Tibial nerve (tissue), 4 donors: ENCODE measurements at places on chromosomes 11 and 22.

DNA sequence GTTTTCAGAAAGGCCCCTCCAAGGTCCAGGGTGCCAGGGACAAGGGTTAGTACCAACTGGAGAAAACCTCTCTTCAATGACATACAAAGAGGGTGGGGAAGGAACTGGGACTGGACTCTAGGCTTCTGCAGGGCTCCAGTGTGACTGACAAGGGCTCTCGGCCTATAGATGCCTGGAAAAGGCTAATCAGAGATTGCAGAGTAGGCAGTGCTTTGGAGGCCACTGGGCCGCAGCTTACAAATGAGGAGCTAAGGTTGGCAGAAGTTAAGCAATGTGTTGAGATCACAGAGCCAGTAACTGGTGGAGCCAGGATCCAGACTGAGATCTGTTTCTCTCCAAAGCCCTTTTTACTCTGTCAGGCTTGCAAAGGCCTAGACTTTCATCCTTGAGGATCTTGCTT, 7.4 kb upstream of the DGKZ start:
- DNase-seq: no peak

DNA sequence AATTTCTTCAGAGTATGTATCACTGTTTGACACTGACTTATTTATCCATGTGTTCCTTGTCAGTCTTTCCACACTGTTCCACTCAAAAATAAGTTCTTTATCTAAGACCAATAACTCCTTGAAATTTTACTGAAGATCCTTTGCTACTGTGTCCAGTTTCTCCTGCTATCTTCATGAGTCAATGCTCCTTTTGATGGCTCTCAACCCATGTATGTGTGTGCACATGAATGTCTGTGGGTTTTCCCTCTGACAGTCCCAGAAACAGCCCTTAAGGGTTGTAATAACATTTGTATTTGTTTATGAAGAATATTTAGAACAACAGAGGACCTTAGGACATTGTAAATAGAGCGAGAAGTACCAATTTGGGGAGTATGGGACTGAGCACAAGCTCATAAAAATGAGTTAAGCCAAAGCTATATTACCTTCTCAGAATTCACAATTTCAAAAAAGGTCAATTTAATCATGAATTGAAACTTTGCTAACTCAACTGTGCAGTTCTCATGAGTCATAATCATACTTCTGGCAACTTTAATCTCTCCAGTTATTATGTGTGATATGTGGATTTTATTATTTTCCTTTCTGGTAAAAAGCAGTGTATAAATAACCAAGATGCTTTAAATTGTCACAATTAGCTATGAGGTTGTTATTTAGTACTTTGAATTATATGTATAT, 533.6 kb downstream of the CNTN5 start:
- DNase-seq: no peak

DNA sequence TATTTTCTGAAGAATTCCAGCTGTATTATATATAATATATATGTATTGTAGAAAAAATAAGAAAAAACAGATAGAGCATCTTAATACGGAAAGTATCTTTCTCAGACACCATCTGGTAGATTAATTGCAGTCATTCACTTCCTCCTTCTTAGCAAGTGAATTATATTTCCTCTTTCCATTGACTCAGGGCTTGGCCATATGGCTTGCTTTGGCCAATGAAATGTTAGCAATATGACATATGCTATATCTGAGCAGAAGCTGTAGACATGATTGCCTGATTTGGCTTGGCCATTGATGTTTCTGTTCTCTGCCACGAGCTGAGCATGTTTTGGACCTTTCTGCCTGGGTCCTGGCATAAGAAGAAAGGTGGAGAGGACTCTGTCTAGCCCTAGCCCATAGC, 34.4 kb upstream of the ZBED5 start:
- DNase-seq: no peak

- DNase-seq: peak; percentile 88
These were observed 501 bp upstream of the TTLL12 start for GRCh38 chr22:43187171-43188099.

GRCh38 chr22:39169797-39170466, 17.5 kb upstream of the CBX7 start:
- DNase-seq: no peak

DNA sequence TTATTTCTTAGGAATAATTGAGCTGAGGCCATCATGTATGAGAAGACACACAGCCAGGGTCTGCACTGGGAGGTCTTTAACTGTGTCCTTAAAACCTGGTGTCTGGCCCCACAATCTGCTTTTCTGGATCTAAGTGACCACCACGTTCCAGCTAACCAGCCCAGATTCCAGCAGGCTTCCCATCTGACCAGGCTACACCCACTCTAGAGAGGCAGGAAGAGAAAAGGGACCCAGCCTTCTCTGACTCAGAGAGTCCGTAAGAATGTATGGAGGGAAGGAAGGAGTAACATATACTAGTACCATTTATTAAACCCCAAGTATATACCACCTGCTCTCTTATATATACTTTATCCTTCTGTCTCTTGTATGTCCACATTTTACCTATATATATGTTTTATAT, 80.1 kb downstream of the LDLRAD3 start:
- no peak for DNase-seq
